Metanephros (tissue), 2 donors: ENCODE measurements at places on chromosomes 6 and 20. TPM values are rescaled to one million over a fixed set of nuclear protein-coding genes. Genes with fewer than 3 reads are reported as not detected.

Gene CFAP61
- total RNA-seq: 7.1 TPM

Gene SAYSD1
- 16.1 TPM for total RNA-seq

Gene PTGIS
- total RNA-seq: 43.4 TPM

Gene PLN
- 9.8 TPM for total RNA-seq

Gene RAET1L
- total RNA-seq: not detected

Gene CAGE1
- not detected for total RNA-seq

Gene NHLRC1
- total RNA-seq: 3.2 TPM

Gene LRP11
- 28.9 TPM for total RNA-seq

Gene GSTA2
- not detected for total RNA-seq

Gene FAXC
- total RNA-seq: 2.4 TPM

Gene LBP
- not detected for total RNA-seq

Gene TAAR6
- not detected for total RNA-seq

Gene NRN1
- 5.1 TPM for total RNA-seq

Gene MCM8
- total RNA-seq: 8.5 TPM

Gene PMEPA1
- total RNA-seq: 14.2 TPM

Gene GPR6
- not detected for total RNA-seq
